ENCODE measurements at places on chromosomes 12 and 14. TPM values are rescaled to one million over a fixed set of nuclear protein-coding genes. Genes with fewer than 3 reads are reported as not detected.

Gene ZNF268
- 44.5 TPM for total RNA-seq

Gene VPS37B
- total RNA-seq, result 18.6 TPM

Gene TPPP2
- total RNA-seq, result not detected

Gene RASAL1
- total RNA-seq, result not detected

Gene TMEM30B
- total RNA-seq, result 6.3 TPM

Gene CLEC4A
- total RNA-seq, result 2.2 TPM

Gene OR4E2
- not detected for total RNA-seq

Gene NOVA1
- total RNA-seq, result 7.9 TPM

Gene TMEM132C
- not detected for total RNA-seq

Gene RAD51AP1
- total RNA-seq, result 26.8 TPM

Gene SMCO2
- 0.17 TPM for total RNA-seq

Gene ESR2
- 0.29 TPM for total RNA-seq

Gene GARIN6
- total RNA-seq, result not detected

Gene GPR132
- total RNA-seq, result 0.33 TPM

Gene INHBC
- total RNA-seq, result not detected

Gene DICER1
- 27.8 TPM for total RNA-seq

Gene CLBA1
- total RNA-seq, result 9.8 TPM

Gene SERPINA1
- total RNA-seq, result under 0.01 TPM

Gene INF2
- total RNA-seq, result 74.6 TPM

Gene GNB3
- 1.7 TPM for total RNA-seq

Gene HHIPL1
- 9.3 TPM for total RNA-seq

Gene TOMM20L
- total RNA-seq, result not detected

Gene RPL10L
- not detected for total RNA-seq

Gene MYRFL
- not detected for total RNA-seq

Gene KLRD1
- 0.66 TPM for total RNA-seq

Gene RHOJ
- total RNA-seq, result 2.0 TPM

Gene KRT83
- not detected for total RNA-seq

Gene GPRC5D
- total RNA-seq, result not detected

Gene OTOGL
- total RNA-seq, result under 0.01 TPM

Gene ERP27
- not detected for total RNA-seq

Gene MYF5
- not detected for total RNA-seq

Gene SLC5A8
- not detected for total RNA-seq

Gene C12orf54
- total RNA-seq, result not detected

Gene RTN1
- total RNA-seq, result not detected

Gene WNT1
- total RNA-seq, result not detected

Gene PZP
- total RNA-seq, result not detected

Gene WSCD2
- not detected for total RNA-seq

Gene SLC35F4
- total RNA-seq, result not detected

Gene TCL1A
- not detected for total RNA-seq

All from smooth muscle cell of trachea (primary cell).